Breast epithelium (tissue), 4 donors: ENCODE measurements at places on chromosomes 1 and 21. TPM values are rescaled to one million over a fixed set of nuclear protein-coding genes. Genes with fewer than 3 reads are reported as not detected.

GRCh38 chr1:17544776-17545350 is 5.4 kb downstream of the ARHGEF10L start:
- no peaks in the 10 kb centered on the region for H3K36me3 ChIP-seq
- no peak overlapping the region for H3K4me3 ChIP-seq
- no peaks in the 10 kb centered on the region for H3K4me1 ChIP-seq

DNA sequence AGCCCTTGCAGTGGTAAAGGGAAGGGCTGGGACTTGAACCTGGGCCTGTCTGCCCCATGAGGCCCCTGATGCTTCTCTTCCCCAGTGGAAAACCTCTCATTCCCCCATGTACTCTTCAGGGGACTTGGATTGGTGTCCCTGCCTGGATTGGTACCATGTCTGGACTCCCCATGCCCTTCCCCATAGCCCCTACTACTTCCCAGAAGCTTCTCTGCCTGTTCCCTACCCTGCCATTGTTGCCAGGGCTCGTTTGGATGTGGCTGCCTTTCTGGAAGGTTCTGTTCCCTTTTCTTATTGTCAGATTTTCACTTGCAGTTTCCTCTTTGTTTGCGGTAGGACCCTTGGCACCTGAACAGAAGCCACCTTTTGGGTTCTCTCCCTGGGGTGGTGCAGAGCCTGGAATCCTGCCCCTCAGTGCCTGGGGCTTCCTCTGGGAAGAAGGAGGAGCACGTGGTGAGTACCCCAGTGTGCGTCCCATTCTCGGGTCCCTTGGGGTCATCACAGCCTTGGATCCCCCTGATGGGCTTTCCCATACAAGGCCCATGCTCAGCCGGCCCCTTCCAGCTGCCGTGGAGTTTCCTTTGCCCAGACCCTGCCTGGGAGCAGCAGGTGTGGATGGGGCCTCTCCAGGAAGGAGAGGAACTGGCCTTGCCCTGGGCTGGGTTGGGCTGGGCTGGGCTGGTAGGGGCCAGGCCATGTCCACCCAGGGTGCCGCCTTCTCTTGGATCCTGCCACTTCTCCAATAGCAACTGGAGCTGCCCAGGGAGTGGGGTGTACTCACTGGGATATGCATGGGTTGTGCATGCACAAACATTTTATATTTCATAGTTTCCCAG is 281.1 kb downstream of the PTPRU start:
- H3K27ac ChIP-seq = no peak overlapping the region
- no peak for DNase-seq
- H3K4me1 ChIP-seq = no peaks in the 10 kb centered on the region
- peaks cover 29% of the 10 kb centered on the region for H3K27me3 ChIP-seq

DNA sequence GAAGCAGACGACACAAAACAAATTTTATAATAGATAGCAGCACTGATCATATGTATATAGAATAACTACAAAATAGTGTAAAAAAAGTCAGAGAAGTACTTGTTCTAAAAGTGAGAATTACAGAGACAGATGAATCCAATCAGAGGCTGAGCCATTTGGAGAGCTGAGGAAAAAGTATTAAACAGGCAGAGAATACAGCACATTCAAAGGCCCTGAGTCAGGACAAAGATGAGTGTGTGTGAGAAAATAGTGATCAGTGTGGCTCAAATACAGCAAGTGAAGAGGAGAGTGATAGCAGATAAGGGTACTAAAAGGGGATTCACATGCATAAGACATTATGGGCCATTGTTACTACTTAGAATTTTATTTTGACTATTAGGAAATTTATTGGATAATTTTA is 430.6 kb upstream of the BRINP3 start:
- H3K27ac ChIP-seq = no peak overlapping the region
- no peak overlapping the region for H3K4me3 ChIP-seq
- no peaks in the 10 kb centered on the region for H3K4me1 ChIP-seq
- DNase-seq = no peak

CHIA gene
- total RNA-seq = not detected

- no peak overlapping the region for H3K4me3 ChIP-seq
- no peak overlapping the region for H3K27ac ChIP-seq
- no peaks in the 10 kb centered on the region for H3K36me3 ChIP-seq
Observed at GRCh38 chr1:205298191-205298994, 23.2 kb downstream of the NUAK2 start.
